ENCODE measurements at places on chromosomes 1 and 21.

- DNase-seq = no peak
Observed at GRCh38 chr1:112439592-112439991, 43.6 kb downstream of the CTTNBP2NL start.

- DNase-seq = no peak
Observed at GRCh38 chr1:235946571-235946981, 79.9 kb upstream of the LYST start.

DNA sequence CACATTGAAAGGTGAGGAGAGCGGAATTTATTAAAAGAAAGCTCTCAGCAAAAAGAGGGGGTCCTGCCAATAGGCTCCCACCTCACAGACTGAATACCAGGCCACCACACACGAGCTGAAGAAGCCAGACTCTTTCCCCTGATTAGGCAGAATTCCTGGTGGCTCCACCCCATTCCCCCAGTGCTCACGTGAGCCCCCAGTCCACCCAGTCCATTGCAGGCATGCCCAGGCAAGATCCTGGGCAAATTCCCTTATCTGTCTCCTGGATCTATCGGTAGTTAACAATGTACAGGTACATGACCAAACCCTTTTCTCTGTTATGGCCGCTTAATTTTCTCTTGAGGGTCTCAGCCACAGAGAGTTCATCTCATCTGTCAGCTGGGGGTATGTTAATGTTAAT lies 54.6 kb upstream of the BTG3 start:
- no peak for DNase-seq

DNA sequence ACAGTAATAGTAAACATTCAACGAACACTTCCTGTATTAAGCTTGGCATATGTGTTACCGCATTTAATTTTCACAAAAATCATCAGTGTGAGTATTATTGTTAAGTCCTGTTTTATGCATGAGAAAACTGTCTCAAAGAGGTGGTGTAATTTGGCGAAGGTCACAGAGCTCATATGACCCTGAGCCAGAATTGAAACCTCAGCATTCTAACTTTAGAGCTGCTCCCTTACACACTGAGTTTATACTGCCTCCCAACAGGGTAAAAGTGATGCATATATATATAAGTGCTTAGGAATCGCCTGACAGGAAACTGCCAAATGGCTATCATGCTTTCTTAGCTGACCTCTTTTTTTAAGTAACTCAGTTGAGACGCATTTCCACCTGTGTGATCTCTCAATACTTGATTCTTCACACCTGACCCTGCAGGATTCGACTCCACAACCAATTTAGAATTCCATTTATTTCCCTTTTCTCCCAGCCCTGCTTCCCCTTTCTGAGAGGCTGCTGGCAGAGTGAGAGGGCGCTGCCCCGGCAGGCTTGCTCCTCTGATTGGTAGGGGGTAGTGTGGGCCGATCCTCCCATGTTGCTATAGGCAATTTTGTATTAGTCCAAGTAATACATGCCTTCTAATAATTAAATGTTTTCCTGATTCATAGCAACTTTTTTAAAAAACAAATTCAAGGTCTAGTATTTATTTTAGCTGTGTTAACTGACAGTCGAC lies 40.5 kb downstream of the ZBTB40 start:
- no peak for DNase-seq

DNA sequence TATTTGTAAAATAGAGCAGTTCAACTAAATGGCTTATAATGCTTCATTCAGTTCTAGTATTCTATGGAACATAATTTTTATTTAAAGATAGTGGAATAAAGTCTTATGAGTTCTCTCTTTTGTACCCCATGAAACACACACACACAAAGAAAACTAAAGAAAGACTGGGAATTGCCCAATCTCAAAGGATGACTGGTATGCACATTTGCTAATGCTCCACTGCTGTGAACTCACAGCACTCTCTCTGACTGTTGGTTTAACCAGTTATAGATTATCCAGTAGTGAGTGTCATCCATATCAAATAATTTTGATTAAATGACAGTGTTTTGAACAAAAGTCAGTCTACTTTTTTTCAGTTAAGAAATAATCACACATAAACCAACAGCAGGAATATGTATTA lies 1082.4 kb upstream of the B3GALT2 start:
- DNase-seq = no peak

- DNase-seq = no peak
Observed at GRCh38 chr1:29237852-29238619, 1.7 kb downstream of the PTPRU start.
